Caudate nucleus (tissue), 63 donors: ENCODE measurements at places on chromosomes 11 and 22.
A peak's percentile ranks its signal among the peaks of the same experiment; 100 is the strongest.

GRCh38 chr22:35973388-35973787 is 55.2 kb downstream of the RBFOX2 start:
- DNase-seq, result no peak

DNA sequence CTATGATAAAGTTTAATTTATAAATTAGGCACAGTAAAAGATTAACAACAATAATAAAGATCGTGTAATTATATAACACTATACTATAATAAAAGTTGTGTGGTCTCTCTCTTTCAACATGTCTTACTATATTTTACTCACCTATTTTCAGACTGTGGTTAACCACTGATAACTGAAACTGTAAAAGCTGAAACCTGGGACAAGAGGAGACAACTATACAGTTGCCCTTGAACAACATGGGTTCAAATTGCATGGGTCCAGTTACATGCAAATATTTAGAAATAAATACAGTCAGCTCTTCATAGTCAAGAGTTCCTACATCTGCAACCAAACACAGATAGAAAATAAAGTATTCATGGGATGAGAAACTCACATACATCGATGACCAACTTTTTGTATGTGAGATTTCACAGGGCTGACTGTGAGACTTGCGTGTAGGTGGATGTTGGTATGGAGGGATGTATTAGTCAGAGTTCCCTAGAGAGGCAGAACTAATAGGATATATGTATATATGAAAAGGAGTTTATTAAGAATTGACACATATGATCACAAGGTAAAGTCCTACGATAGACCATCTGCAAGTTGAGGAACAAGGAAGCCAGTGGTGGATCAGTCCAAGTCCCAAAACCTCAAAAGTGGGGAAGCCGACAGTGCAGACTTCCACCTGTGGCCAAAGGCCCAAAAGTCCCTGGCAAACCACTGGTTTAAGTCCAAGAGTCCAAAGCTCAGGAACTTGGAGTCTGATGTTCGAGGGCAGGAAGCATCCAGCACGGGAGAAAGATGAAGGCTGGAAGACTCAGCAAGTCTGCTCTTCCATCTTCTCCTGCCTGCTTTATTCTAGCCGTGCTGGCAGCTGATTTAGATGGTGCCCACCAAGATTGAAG is 359.5 kb downstream of the INSC start:
- no peak for DNase-seq

- no peak for DNase-seq
These were observed 78.8 kb upstream of the BID start for GRCh38 chr22:17853073-17853472.

DNA sequence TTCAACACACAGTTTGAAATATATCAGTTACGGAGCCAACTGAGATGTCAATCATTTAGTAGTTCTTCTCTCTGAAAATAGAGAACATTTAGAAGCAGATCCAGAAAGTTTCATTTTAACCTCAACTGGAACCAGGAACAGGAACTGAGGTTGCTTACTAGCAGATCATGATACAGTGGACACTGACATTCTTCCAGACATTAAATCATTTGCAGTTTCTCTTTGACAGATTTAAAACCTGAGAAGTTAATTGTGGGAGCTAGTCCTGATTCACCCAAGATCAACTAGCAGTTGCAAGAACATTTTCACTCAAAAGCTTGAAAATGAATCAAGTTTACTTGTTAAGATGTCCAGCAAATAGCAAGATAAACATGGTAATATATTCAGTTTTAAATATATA is 135.4 kb downstream of the SLC17A6 start:
- DNase-seq, result no peak

DNA sequence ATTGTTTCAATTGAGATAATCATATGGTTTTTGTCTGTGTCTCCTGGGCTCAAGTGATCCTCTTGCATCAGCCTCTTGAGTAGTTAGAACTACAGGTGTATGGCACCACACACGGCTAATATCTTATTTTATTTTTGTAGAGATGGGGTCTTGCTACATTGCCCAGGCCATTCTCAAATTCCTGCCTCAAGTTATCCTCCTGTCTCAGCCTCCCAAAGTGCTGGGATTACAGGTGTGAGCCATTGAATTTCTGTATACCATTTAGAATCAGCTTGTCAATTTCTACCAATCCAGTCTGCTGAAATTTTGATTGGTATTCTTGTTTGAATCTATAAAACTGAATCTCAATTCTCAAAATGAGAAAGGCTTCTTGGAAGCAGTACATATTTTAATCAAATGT is 10.4 kb upstream of the KAT5 start:
- DNase-seq, result no peak

DNA sequence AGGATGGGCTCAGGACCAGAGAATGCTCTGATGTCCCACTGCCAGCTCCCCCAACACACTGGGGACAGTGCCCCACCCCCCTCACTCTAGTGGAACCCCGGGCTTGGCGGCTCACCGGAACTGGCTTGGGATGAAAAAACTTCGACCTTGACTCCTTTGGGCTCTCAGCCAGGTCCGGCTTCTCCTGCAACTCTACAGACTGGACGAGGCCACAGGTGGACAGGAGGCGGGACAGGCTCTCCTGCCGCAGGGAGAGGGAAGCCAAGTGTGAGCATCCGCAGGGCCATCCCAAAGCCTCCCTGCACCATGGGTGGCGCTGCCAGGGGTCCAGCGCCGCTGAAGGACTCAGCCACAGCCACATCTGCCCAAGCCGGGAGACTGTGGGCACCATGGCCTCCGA is 3.7 kb downstream of the RRP7A start:
- DNase-seq, result no peak

DNA sequence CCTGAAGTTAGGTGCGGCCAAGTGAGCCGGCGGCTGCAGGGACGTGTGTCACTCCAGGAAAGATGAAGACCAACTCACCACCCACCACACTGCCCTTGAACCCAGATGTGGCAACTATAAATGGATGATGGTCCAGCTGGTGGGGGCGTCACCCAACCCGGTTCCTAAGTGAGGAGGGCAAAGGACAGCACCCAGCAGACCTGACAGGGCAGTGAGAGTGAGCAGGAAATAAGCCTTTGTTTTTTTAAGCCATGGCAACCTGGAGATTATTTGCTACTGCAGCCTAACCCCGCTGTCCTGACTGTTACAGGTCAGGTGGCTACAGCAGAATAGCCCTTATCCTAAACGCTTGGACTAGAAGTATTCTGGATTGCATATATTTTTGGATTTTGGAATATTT is 228.9 kb downstream of the CTTN start:
- no peak for DNase-seq

DNA sequence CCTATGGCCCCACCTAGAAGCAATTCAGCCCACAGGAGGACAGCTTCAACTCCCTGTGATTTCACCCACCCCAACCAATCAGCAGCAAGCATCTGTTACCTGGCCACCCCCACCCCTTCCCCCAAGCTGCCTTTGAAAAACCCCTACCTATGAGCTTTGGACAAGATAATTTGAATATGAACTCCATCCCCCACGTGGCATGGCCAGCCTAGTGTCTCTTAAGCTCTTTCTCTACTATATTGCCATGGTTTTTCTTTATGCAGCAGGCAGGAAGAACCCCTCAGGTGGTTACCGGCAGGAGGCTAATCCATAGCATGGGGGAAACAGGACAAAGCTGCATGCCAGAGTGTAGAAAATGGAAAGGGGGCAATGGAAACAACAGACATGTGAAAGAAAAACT is 29.0 kb downstream of the CTSC start:
- no peak for DNase-seq

GRCh38 chr11:78909386-78909785 is 334.7 kb upstream of the NARS2 start:
- no peak for DNase-seq

DNA sequence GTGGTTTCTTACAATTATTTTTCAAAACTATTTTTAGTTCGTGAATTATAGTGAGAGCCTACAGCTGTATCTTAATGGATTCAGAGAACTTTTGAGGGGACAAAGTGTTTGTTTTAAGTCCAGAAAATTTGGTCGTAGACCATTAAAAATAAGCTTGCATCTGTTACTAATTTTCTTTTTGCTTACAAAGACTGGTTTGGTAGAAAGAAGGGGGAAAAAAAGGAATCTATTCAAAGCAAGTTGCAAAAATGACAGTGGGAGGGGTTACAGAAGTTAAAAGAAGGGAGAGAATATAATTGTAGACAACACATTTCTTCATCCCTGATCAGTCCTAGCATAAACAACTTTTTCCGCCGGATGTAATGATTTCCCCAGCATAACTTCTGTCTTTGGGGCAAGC is 72.1 kb downstream of the AMOTL1 start:
- no peak for DNase-seq

DNA sequence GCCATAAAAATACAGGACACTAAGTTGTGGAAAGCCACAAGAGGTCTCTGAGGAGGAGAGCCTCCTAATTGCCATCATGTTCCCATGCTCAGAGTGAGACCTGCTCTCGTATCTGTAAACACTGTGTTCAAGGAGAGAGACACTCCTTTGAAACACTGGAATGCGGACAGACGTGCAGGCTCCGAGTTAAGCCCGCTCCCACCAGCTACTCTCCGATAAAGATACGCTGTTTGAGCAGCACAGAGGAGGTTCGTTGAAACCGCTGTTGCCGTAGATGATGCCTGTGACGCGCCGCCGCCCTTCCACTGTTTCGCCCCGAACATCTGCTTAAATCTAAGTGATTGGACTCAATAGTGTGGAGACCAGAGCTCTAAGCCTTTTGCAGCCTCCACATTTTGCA is 25.1 kb downstream of the NUP50 start:
- DNase-seq, result no peak

DNA sequence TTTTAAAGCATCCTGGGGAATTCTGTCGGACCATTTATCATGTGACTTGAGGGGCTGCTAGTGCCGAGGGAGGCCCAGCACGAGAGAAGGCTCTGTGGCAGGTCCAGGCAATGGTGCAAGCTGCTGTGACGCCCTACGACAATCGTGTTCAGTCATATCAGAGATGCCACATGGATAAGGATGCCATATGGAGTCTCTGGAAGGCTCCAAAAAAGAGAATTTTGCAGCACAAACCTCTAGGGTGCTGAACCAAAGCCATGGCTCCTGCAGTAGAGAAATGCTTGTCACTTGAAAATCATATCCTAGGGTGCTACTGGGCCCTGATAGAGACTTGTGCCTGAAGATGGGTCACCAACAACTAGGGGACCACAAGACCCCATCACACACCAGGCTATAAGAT is 6.7 kb upstream of the CD6 start:
- DNase-seq, result no peak

GRCh38 chr11:75656044-75656727 is 12.7 kb downstream of the MAP6 start:
- DNase-seq, result no peak

DNA sequence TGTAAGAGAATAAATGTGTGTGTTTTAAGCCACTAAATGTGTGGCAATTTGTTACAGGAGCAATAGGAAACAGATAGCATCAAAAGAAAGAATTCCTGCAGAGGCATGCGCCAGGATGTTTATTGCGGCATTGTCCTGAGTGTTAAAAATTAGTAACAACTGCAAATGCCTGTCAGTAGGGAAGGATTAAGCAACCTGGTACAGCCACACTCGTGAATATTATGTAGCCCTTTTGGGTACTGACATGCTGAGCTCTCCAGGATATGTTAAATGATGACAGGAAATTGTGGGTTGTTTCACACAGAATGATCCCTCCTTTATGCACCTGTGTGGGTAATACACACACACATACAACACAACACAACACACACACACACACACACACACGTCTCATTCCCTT is 69.7 kb upstream of the MYOD1 start:
- no peak for DNase-seq

GRCh38 chr11:70871881-70872280 is 380.5 kb downstream of the SHANK2 start:
- DNase-seq, result no peak

- no peak for DNase-seq
These were observed 137.6 kb downstream of the SNX19 start for GRCh38 chr11:130778705-130779104.

DNA sequence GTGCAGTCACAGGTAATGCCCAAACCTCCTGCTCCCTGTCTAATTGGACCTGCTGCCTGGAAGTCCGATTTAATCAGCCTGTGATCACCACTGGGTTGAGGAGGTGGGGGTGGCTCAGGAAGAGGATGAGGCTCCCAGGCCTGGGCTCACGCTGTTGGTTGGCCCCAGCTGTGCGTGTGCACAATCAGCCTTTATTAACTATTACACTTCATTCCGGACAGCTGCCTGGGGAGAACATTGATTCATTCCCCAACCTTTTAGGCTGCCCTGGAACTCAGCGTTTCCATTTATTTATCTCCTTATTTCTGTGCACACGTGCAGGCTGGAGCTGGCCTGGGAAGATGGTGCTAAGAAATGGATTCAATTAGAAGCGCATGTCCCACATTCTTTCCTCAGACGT is 123.4 kb downstream of the DSCAML1 start:
- DNase-seq, result peak; percentile 62

GRCh38 chr22:48065892-48066291 is 1303.4 kb downstream of the TBC1D22A start:
- DNase-seq, result no peak

DNA sequence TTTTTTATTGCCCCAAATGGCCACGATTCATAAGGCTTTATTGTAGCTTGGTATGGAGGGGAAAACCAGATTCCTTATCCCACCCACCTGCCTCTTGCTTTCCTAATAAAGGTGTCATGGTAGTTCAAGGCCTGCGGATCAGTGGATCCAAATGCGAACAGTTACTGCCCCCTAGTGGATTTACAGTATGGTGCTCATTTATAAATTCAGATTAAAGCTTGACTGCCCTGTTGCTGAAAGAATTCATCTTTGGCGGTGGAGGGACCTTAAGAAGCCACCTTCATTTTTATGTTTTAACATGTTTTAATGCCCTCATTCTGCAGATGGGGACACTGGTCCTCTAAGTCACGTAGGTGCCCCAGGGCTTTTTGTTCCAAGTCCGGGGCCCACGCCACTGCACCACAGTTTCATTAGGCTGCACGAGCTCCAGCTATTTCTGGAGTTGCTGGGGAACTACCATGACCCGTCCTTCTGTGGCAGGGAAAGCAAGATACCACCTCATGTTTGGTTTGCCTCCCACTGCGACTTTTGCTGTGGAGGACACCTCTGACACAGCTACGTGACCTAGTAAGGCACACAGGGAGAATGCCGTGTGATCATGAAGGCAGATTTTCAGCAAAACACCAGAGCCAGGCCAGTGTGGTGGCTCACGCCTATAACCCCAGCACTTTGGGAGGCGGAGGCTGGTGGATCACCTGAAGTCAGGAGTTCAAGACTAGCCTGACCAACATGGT is 15.6 kb upstream of the INCENP start:
- DNase-seq, result no peak

- DNase-seq, result no peak
These were observed 20.0 kb downstream of the SYT13 start for GRCh38 chr11:45265969-45266675.

- DNase-seq, result no peak
These were observed 229.5 kb downstream of the TTC28 start for GRCh38 chr22:28450109-28450508.
